ENCODE measurements at places on chromosomes 4 and X.
A peak's percentile ranks its signal among the peaks of the same experiment; 100 is the strongest.

- no peak for DNase-seq
These were observed 77.8 kb downstream of the SORCS2 start for GRCh38 chr4:7270121-7270520.

DNA sequence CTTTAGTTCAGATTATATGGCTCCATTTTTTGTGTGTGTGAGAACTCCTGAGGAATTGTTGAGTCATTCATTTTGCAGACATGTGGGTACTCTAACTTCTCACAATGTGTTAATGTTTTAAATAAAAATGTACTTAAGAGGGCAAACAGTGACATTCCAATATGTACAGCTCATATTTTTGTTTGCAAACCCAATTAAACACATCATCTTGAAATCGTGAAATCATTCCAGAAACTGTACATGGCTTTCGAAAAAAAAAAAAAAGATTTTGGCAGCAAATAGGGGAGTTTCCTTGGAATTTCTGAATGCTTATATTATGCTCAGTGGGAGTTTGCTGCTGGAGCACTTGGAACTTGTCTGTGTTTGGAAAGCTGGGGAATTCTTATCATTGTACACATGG lies 85.0 kb downstream of the HPGD start:
- DNase-seq: peak; percentile 77

DNA sequence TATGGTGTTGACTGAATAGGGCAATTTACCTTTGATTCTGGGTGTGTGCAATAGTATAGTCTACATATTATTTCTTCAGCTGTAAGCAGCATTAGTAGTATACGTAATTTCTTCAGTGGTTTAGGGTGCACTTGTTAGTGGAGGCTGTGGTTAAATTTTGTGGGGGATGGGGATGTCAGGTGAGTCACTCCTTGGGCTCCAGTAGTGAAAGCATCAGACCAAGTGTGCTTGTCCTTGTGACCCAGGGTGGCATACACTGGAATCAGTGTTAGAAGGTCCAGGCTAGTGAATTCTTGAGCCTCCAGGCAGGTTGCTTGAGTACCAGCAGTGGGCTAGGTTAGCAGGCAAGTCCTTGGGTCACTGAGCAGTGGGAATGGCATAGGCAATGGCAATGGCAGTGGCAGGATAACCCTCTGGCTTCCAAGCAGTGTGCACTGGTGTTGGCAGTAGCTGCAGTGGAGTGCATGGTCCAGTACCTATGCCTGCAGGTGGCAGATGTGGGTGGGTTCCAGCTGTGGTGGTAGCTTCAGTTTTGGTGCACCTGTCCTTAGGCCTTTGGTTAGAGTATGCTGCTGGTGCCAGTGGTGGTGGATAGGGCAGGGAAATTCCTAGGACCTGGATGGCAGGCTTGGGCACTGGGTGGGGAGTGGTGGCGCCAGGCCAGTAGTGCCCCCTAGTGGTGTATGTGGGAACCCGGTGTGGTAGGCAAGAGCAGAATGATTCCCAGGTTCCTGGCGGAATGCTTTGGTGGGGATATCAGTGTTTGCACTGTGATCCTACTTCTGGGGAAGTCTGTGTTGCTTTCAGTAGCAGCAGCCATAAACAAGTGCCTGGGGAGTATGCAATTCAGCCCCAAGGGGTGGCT lies 531.0 kb downstream of the SMARCA1 start:
- DNase-seq: no peak

DNA sequence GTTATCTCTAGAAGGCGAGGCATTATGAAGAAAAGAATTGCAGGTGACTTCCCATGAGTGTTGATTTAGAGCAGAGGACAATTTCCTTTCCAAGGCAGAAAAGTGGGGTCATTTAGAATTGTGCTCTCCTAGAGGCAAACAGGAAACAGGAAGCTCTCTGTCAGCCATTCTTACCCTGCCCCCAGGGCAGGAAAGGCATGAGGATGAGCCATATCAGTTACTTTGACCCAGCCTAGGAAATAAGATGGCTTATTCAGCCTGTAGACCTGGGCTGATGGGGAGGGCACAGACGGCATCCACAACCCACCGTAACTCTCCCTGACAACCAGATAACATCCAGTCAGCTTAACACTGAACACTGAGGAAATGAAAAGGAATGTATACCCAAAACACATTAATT lies 88.8 kb upstream of the KDR start:
- no peak for DNase-seq

GRCh38 chr4:56374956-56375355 lies 12.3 kb downstream of the AASDH start:
- DNase-seq: no peak

- no peak for DNase-seq
These were observed 59.6 kb downstream of the SCML2 start for GRCh38 chrX:18294893-18295292.

DNA sequence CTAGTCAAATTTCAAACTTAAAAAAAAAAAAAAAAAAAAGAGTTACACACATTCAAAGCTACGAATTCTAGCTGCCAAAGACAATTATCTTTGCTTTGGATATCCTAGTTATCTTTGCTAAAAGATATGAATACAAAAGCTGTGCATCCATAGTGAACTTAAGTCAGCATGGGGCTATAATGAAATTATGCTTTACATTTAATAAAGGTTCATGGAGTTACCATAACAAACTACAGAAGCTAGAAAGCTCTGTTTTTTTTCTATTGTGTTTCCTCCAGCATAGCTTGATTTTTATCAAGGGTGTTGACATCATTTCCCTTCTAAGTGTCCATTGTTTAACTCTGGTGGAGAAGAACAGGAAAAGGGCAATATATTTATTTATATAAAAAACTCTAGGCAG lies 234.1 kb downstream of the ANKRD50 start:
- DNase-seq: no peak

DNA sequence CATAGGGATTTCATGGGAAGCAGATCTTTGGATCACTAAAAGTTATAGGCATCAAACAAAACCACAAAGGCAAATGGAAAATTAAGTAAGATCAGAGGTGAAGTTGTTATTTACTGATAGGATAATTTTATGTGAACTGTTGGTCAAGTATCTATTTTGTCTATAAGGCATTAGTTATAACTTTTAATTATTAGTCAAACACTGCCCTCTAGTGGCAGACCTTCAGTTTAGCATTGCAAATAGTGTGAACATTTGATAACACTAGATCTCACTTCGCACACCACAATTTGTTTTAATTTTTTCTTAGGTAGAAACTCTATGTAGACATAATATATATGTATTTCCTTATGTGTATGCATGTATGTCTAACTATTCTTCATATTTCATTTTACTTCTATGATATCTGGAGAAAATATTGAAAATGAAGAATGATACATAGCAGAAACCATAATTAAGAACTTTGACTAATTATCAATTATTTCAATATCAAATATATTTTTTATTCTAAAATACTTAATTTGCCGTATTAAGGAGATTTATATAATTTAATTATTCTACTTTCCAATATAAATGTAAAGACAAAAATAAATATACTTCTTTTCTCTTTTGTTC lies 214.5 kb upstream of the TACR3 start:
- DNase-seq: no peak

- no peak for DNase-seq
These were observed 1.9 kb upstream of the HAUS3 start for GRCh38 chr4:2243681-2244380.

DNA sequence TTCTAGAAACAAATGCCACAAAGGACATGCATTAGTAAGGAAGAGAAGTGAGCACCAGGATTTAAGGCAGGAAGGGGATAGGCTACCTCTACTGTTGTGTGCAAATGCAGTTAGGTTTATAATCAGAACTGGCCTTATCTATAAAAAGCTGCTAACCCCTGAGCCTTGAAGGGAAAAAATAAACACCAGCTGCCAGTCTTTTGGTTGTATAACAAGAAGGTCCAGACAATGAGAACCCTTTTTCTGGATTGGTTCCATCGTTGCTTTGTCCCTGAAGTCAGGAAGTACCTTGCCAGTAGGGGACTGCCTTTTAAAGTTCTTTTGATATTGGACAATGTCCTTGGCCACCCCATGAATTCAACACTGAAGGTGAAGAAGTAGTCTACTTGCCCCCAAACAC lies 126.7 kb upstream of the OTUD4 start:
- no peak for DNase-seq

DNA sequence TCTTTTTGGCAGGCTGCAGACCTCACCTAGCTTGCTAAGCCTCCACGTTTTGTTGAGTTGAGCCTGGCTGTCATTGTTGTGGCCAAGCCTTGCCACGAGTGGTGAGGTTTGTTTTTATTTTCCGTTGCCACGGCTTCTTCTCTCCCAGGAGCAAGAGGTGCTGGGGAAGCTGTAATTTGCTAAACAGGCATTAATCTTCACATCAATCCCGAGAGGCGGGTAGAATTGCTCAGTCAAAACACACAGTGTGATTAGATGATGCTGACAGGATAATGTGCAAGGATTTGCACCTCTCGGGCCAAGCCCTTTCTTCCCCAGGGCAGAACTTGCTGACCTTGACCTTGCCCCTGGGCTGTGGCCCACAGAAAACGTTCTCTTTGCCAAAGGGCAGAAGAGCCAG lies 72.2 kb upstream of the ATP6AP2 start:
- no peak for DNase-seq

- DNase-seq: no peak
These were observed 328.0 kb downstream of the PPP3CA start for GRCh38 chr4:101019313-101019712.

GRCh38 chrX:40651620-40652223 lies 4.4 kb upstream of the CXorf38 start:
- DNase-seq: no peak

DNA sequence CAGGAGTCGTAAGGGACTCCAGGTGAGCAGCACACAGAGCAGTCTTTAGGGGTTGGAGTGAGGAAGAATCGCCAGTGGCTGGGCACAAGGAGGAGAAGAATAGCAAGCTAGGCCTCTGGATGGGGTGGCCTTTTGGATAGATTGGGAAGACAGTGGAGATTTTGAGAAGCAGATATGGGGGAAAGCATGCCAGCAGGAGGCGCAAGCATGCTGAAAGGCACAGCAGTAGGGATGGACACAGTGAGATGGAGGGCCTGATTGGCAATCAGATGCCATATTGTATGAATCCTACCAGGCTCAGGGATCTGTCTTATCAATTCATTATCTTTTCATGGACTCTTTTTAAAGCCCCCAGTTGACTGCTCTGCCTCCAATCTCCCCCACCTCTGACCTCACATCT lies 60.4 kb upstream of the MAGEA4 start:
- DNase-seq: no peak

DNA sequence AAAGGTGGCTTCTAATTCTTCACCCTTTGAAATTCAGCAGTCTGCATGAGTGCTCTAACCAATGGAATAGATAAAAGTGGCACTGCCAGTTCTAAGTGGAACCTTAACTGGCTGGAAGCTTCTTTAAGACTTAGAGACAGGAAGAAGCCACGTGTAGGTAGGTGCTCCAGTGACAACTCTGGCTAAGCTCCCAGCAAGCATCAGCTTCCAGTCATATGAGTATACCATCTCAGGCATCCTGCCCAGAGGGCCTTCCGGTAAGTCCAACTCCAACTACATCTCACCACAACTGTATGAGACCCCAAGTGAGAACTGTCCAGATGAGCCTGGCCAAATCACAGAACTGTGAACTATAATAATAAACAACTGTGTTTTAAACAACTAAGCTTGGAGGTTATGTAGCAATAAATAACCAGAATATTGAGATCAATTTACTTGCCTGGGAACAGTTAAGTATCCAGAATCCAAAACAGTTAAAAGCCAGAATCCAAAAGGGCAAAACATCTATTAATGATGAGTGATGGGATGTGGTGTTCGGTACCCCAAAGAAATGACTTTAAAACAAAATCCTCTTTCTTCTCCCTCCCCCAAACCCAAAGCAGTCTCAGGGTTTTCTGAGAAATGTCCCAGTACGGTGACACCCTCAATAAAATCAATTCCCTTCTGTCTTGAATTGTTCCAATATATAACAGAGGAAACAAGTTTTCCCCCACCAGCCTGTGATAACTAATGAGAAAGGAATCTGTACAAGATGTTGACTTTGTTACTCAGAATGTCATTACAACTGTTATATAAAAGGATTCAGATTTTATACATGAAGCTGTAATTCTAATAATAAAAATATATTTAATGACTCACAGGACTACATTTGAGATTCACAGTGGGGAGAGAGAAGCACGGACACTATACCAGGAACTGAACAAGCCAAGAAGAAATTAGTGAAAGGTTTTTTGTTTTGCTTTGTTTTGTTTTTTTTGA lies 4.2 kb downstream of the TSPAN5 start:
- DNase-seq: peak; percentile 89

- DNase-seq: no peak
These were observed 7.6 kb downstream of the ETDB start for GRCh38 chrX:135112743-135113142.

GRCh38 chr4:1826531-1827350 lies 29.2 kb downstream of the LETM1 start:
- no peak for DNase-seq

- no peak for DNase-seq
These were observed 183.9 kb upstream of the PCDH7 start for GRCh38 chr4:30536231-30536630.

- no peak for DNase-seq
These were observed at the start of gene DCAF12L2 for GRCh38 chrX:126165721-126166461. Gene DCAF12L2 (minus strand): TSS chrX:126166289. CDS start chrX:126165924, 365 bp downstream.

DNA sequence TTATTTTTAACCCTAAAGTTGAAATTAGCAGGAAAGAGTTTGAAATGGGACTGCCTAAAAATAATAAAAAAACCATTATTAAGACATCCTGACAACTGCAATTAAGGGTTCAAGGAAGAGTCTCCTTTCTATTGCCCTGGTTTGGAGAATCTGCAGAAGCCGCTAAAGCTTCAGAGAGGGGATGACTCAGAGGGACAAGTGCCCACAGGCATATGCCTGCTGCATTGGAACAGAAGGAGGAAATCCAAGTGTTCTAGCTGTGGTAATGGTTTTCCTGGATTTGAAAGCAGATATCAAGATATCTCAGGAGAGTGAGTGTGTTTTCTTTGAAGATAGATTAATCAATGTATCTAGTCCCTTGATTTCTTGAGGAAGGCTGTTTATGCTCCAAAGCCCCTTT lies 235.1 kb upstream of the TAPT1 start:
- no peak for DNase-seq

DNA sequence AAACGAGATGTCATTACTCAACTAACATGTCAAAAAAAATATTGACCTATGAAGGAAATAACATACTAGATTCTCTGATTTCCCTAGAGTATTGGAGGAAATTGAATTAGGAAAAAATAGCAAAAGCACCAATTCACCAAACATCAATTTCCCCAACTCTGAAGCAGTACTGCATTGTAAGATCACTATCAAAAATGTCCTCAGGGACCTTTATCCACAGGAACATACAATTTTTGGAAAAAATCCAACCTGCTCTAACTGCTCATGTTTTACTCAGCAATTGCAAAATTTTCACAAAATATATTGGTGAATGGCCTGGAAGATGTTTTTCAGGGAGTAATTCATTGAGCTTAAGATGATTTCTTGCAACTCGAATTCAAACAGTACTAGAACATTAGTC lies 239.0 kb upstream of the GIMD1 start:
- DNase-seq: no peak

GRCh38 chr4:2246384-2247127 lies 4.6 kb upstream of the HAUS3 start:
- DNase-seq: no peak

All from BJ (cell line).